Osteoblast (primary cell): ENCODE measurements at places on chromosomes 2 and 18. TPM values are rescaled to one million over a fixed set of nuclear protein-coding genes. Genes with fewer than 3 reads are reported as not detected.

The PLCL1 gene
- 3.2 and 4.0 TPM in 2 replicates for total RNA-seq

The ABCG8 gene
- not detected in 2 replicates for total RNA-seq

The CCT4 gene
- 116 and 117 TPM in 2 replicates for total RNA-seq

The KCNG2 gene
- total RNA-seq = not detected in 2 replicates

The ZRANB3 gene
- 9.0 and 10.9 TPM in 2 replicates for total RNA-seq

The ANTXR1 gene
- 123 and 134 TPM in 2 replicates for total RNA-seq

The SERPINB12 gene
- total RNA-seq = not detected in 2 replicates

The RUFY4 gene
- total RNA-seq = not detected in 2 replicates

The KIF5C gene
- 0.29 and 0.36 TPM in 2 replicates for total RNA-seq

The PLGLB1 gene
- total RNA-seq = 1.8 and 2.9 TPM in 2 replicates

The LIMS3 gene
- total RNA-seq = 3.2 and 7.2 TPM in 2 replicates

The FASTKD2 gene
- total RNA-seq = 35.8 and 39.2 TPM in 2 replicates

The TGFA gene
- total RNA-seq = not detected in 2 replicates

The ERMN gene
- 1.4 and 2.7 TPM in 2 replicates for total RNA-seq

The FMNL2 gene
- 24.2 and 26.2 TPM in 2 replicates for total RNA-seq

The UGT1A3 gene
- not detected in 2 replicates for total RNA-seq

The HRH4 gene
- under 0.01 TPM in 2 replicates for total RNA-seq

The PRKAG3 gene
- total RNA-seq = under 0.01 and 0.29 TPM in 2 replicates

The SMC6 gene
- 22.4 and 25.3 TPM in 2 replicates for total RNA-seq

The COLEC11 gene
- under 0.01 and 0.36 TPM in 2 replicates for total RNA-seq

The PAIP2B gene
- 0.36 and 0.59 TPM in 2 replicates for total RNA-seq

The AQP4 gene
- not detected in 2 replicates for total RNA-seq

The GALNT13 gene
- under 0.01 and 0.36 TPM in 2 replicates for total RNA-seq

The GPBAR1 gene
- 0.36 TPM in 1 of 2 replicates, not detected in the other for total RNA-seq

The BUB1 gene
- 4.7 and 7.1 TPM in 2 replicates for total RNA-seq

The GLI2 gene
- total RNA-seq = 3.8 and 10.1 TPM in 2 replicates

The RTKN gene
- total RNA-seq = 14.1 and 16.2 TPM in 2 replicates

The RAB6D gene
- under 0.01 TPM in 1 of 2 replicates, not detected in the other for total RNA-seq

The BCL11A gene
- total RNA-seq = 0.29 and 1.4 TPM in 2 replicates

The RNF138 gene
- total RNA-seq = 21.4 and 22.1 TPM in 2 replicates

The SNTG2 gene
- total RNA-seq = 1.4 and 2.1 TPM in 2 replicates

The COA5 gene
- 17.4 and 21.2 TPM in 2 replicates for total RNA-seq

The ANKRD53 gene
- total RNA-seq = 0.88 and 1.1 TPM in 2 replicates

The HOXD12 gene
- not detected in 2 replicates for total RNA-seq

The THSD7B gene
- under 0.01 TPM in 2 replicates for total RNA-seq

The CRYGC gene
- not detected in 2 replicates for total RNA-seq

The RAX gene
- not detected in 2 replicates for total RNA-seq

The SLC4A5 gene
- total RNA-seq = 0.36 and 2.7 TPM in 2 replicates

The NRBP1 gene
- total RNA-seq = 147 and 151 TPM in 2 replicates

The NEB gene
- total RNA-seq = 0.29 and 0.36 TPM in 2 replicates

The ALK gene
- under 0.01 and 0.29 TPM in 2 replicates for total RNA-seq

The C1QL2 gene
- total RNA-seq = not detected in 2 replicates

The TCF23 gene
- total RNA-seq = not detected in 2 replicates

The MARCHF4 gene
- total RNA-seq = 0.72 and 1.5 TPM in 2 replicates

The KDM3A gene
- 28.9 and 36.9 TPM in 2 replicates for total RNA-seq

The SMAD7 gene
- total RNA-seq = 76.0 and 81.6 TPM in 2 replicates

The DYSF gene
- total RNA-seq = 2.7 and 4.3 TPM in 2 replicates

The LRRTM1 gene
- 0.29 TPM in 1 of 2 replicates, not detected in the other for total RNA-seq

The MAPRE3 gene
- 6.5 TPM in 2 replicates for total RNA-seq

The MRO gene
- 0.59 and 1.8 TPM in 2 replicates for total RNA-seq

The FLACC1 gene
- total RNA-seq = 0.72 and 1.5 TPM in 2 replicates

The ANAPC1 gene
- 48.1 and 50.1 TPM in 2 replicates for total RNA-seq

The ARHGEF33 gene
- total RNA-seq = 0.29 and 0.72 TPM in 2 replicates

The STPG4 gene
- total RNA-seq = 0.59 and 0.72 TPM in 2 replicates

The FTCDNL1 gene
- total RNA-seq = 4.7 and 5.0 TPM in 2 replicates

The IGFBP5 gene
- total RNA-seq = 12.3 and 29.5 TPM in 2 replicates

The SP5 gene
- not detected in 2 replicates for total RNA-seq

The LANCL1 gene
- 35.8 and 40.7 TPM in 2 replicates for total RNA-seq
